Stimulated activated CD4-positive, alpha-beta T cell treated with anti-CD3 and anti-CD28 coated beads, Interleukin-1b, Interleukin-23, amount 100 ng/mL, for 1 hour (primary cell): ENCODE measurements at places on chromosomes 3 and 15.

- DNase-seq = no peak
These were observed 53.1 kb upstream of the PRR23E start for GRCh38 chr3:127139601-127140500.

GRCh38 chr3:108209579-108209978 is 12.6 kb downstream of the IFT57 start:
- no peak for DNase-seq

DNA sequence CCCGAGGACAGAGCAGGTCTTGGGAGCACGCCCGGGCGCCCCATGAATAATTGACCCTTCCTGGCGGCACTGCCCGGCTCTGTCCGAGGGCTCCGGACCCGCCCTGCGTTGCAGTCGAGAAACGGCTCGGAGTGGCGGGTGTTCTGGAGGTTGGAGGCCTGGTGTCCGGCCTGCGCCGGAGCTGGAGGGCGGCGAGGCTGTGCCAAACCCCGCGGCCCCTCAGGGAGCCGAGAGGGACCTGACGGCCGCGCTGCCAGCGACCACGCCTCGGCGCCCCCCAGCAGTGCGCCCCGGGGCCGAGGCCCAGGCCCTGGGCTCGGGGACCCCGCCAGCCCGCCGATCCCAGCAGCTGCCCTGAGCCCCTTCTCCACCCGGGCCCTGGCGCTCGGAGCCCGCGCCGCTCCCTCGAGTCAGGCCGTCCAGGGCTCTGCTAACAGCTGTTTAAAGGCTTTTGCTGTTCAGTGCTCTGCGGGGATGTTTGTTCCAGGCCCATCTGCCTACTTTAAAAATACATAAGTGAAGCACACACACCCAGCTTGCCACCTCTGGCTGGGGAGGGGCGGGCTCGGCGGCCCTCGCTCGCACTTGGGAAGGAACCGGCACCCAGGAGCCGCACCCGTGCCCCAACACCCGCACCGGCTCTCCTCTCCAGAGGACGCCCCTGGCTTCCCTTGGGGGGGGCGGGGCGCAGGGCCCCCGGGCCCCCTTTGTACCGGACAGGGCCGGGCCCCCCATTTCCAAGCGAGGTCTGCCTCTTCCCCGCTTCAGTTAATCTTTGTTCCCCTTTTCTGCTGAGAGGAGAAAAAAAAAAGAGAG is 730 bp upstream of the ZNF710 start:
- no peak for DNase-seq

DNA sequence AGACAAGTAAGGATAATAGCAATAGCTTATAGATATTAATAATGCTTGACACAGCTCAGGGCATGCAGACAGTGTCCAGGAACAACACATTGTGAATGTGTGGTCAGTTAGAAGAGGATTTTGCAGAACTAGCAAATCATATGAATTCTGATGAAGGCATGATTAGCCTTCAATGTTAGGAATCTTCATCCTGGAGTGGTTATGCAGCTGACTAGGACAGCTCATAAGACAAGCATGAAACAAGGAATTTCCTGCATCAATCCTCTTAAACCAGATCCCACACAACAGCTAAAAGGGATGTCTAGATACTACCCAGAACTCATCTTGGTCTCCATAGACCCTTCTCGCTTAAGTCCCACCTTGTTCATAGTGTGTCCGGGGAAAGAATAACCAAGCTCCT is 499.0 kb upstream of the ATP11B start:
- no peak for DNase-seq

DNA sequence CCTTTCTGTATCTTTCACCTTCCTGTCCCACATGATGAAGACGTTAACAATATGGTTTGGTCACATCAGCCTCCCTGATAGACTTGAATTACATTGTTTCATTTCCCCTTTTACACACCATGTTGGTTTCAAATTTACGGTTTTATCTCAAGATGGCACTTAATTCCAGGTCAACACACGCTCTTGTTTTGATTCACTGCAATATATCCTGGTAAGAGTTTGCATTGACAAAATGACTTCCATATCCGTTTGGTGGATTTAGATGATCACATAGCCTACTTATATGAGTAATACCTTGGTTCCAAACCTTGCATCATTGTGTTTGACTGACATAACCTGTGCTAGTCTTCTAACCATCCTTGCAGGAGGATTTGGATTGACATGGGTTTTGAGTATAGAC is 499.4 kb downstream of the ROBO1 start:
- no peak for DNase-seq

DNA sequence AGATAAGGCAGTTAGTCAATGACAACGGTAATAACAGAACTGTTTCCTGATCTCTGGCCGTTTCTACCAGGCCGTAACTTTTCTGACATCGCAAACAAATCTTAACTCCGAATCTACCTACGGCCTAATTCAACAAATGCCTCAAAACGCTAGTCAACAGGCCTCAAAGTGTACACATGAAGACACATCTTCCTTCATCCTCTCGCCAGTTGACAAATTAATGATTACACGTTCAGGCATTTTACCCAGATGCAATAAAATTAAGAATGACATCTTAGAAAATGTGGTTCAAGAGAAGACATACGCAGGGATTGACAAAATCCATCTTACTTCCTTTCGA is 1.5 kb downstream of the SFMBT1 start:
- DNase-seq = no peak

- DNase-seq = no peak
These were observed 668.8 kb upstream of the ADAMTS9 start for GRCh38 chr3:65356331-65357248.

DNA sequence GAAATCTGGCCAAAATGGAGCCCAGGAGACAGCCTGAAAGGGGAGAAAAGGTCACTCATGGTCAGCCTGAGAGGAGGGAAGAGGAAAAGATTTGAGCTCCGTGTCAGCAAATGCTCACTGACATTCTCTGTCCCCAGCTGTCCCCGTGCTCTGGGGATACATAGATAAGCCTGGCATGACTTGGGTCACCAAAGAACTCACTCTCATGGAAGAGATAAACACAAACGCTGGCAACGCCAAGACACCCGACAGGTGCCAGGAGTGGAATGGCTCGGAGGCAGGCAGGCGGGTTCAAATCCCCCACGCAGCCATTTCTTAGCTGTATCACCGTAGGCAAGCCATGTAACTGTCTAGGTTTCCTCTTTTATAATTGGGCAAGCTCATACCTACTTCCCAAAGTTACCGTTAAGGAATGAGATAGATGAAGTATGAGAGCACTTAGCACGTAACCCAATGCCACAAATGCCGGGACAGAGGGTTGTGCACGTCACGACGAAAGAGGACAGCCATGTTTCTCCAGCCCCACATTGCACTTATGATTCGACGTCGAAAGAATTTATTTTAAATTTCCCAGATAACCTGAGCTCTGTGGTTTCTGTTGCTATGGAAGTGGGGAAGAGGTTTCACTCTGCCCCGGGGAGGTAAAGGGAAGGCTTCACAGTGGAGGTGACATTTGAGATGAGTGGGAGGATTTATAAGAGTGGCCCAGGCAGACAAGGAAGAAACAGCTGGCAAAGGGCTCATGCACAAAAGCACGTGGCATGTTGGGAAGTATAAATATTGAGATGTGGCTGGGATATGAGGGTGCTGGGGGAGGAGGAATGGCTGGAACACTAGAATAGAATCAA is 41.4 kb upstream of the TSEN2 start:
- no peak for DNase-seq

GRCh38 chr15:40906991-40907802 is 12.9 kb downstream of the VPS18 start:
- no peak for DNase-seq

- DNase-seq = no peak
These were observed 52.8 kb downstream of the SEMA5B start for GRCh38 chr3:122974764-122975162.

DNA sequence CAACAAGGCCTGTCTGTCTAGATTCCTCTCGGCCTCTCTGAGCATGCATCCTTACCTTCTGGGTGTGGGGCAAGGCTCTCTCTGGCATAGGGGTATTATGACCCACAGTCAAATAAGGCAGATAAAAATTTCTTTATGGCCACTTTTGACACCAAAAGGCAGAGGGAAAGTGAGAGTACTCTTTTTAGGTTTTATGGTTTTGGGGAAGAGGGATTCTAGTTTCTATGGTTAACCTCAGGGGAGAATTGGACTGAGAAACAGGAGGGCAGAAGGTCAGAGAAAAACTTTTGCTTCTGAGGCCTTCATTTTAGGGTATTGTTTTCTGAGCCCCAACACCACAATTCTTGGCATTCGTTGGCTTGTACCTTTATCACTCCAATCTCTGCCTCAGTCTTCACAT is 70.0 kb upstream of the CCDC54 start:
- no peak for DNase-seq

DNA sequence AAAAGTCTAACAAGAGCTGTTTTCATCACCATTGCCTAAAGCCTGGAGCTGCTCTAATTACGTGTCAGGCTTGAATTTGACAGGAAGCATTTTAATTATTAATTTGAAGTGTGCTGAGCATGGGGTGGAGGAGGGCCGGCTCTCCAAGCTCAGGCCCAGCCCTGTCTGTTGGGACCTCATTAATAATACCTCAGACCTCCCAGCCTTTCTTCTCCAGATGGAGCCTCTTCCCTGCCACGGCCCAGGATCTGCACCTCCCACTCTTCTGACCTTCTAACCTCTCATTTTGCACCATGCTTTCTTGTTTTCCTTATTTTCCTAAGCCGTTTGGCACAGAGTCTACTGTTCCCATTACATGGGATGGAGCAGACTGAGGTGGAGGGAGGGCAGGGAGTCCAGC is 30.0 kb downstream of the INSYN1 start:
- no peak for DNase-seq

GRCh38 chr3:51311055-51311454 is 74.0 kb upstream of the MANF start:
- DNase-seq = no peak

- no peak for DNase-seq
These were observed 394.1 kb upstream of the NECTIN3 start for GRCh38 chr3:110677506-110677905.

DNA sequence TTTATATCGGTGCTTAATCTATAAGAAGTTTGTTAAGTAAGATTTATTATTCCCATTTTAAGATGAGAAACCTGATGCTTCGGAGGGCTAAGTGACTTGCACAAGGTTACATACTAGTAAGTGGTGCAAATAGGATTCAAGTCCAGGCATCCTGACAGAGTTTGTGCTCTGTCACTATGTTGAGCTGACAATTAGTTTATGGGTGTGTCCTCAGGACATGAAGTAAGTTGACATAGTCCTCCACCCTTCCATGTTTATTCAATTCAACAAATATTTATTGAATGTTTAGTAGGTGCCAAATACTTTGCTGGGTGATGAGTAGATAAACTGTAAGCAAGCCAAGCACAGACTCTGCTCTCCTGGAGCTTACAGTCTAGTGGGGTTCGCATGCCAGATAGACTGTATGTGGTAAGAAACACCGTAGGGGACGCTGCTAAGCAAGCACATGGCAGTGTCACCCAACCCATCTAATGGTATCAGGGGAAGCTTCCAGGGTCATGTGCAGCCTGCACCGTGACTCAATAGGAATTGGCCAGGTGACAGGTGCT is 342.7 kb upstream of the SATB1 start:
- DNase-seq = no peak

- DNase-seq = no peak
These were observed 307.8 kb upstream of the TPRG1 start for GRCh38 chr3:188863999-188864406.

- DNase-seq = no peak
These were observed 73.3 kb downstream of the CSNK1G1 start for GRCh38 chr15:64282701-64283100.

DNA sequence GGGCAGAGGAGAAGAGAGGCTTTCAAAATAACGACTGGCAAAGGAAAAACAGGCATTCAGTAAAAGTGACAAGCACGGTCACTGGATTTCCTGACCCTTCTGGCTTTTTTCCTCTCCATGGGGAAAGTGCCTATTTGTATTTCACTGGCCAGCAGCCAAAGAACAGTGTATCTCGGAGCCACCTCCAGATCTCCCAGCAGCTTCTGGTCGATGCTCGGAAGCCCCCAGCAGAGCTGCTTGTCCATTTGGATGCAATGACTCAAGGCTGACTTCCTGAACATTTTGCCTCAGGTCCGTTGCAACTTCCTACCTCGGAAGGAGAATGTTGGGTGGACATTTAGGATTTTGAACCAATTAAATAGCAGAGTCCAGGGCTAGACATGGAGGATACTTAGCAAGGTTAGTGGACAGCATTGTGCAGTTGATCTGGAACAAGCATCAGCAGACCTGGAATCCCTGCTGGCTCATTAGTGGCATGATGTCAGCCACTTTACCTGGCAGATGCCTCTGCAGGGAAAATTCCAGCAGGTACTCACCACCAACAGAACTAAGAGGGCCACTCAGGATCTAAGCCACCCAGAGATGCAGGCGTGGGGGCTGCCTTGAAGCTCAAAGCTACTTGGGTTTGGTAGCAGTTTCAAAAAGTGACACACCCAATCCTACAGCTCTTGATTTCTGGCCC is 1.1 kb downstream of the FAM107A start:
- no peak for DNase-seq

DNA sequence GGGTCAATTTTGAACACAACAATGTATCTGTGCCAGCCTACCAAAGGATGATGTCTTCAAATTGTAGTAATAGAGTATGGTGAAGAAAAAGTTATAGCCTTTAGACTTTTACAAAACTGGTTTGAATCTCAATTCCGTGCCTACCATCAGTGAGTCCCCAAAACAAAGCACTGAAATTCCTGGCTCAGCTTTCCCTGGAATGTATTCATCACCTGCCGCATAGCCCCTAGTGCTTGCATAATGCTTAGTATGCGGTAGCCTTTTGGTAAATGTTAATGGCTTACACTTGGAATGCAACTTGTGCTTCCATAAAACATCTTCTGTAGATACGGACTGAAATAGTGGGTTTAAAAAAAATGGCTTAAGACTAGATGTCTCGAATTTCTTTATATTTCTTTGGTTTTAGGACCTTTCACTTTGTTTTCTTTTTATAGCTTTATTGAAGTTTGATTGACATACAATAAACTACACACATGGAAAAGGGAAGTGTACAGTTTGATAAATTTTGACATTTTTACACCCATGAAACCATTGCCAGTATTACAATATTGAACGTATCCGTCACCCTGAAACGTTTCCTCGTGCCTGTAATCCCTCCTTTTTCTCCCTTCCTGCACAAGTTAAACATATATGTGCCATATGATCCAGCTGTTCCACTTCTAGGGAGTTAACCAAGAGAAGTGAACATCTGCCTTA is 12.1 kb downstream of the SACM1L start:
- DNase-seq = no peak

DNA sequence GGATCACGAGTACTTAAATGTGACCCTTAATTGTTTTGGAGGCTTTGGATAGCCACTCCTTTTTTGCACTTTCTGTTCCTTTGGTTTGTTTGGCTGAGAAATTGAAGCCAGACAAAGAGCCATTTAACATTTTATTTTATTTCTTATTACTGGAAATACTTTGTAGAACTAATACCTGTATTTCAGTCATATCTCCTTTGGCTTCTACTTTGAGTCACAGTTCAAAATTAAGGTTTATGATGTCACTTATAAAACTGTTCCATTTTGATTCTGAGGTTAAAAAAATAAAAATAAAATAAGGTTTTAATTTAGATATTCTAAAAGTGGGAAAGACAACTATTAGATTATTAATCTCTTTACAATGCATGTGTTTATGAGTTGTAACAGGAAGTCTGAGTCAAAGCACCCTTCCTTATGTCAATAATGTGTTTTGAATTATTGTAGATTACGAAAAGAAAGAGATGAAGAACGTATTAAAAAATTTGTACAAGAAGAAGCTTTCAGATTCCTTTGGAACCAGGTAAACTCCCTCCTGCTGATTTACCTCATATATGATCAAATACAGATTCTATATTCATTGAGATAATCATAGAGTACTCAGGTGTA is 16.9 kb upstream of the NXPE3 start:
- no peak for DNase-seq

GRCh38 chr3:136236109-136236508 is 14.0 kb upstream of the PCCB start:
- no peak for DNase-seq
